Activated naive CD4-positive, alpha-beta T cell treated with anti-CD3 and anti-CD28 coated beads, Interleukin-2, amount 50 U/mL, for 72 hours (primary cell): ENCODE measurements at places on chromosomes 16 and 17.

DNA sequence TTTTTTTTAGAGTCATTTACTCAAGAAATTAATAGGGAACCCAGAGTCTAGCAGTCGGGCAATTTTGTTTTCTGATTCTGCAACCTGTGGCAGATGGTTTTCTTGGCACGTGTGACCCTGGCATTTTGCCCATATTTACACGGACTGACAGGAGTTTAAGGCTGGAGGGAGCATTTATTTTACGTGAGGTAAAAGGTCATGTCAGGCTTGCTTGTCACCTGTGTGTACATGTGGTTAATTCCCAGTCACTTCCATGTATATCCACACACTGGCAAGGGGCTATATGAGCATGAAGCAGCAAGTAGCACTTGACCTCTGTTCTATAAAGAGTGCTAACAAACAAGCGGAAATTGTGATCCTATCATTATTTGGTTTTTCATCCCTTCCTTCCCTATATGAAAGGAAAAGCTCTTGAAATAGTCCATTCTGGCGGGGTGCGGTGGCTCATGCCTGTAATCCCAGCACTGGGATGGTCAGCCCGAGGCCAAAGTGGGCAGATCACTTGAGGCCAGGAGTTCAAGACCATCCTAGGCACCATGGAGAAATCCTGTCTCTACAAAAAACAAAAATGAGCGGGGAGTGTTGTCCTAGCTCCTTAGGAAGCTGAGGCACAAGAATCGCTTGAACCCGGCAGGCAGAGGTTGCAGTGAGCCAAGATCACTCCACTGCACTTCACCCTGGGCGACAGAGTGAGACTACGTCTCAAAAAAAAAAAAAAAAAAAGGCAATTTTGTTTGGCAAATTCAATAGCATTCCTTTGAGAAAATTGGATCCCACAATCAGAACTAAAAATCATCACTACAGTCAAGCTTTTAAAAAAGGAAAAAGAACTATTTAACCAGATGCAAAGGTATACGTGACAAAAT, 2.1 kb downstream of the SPAG9 start:
- no peak for DNase-seq

GRCh38 chr17:78125138-78125913, 3.2 kb downstream of the TMC6 start:
- DNase-seq = no peak

DNA sequence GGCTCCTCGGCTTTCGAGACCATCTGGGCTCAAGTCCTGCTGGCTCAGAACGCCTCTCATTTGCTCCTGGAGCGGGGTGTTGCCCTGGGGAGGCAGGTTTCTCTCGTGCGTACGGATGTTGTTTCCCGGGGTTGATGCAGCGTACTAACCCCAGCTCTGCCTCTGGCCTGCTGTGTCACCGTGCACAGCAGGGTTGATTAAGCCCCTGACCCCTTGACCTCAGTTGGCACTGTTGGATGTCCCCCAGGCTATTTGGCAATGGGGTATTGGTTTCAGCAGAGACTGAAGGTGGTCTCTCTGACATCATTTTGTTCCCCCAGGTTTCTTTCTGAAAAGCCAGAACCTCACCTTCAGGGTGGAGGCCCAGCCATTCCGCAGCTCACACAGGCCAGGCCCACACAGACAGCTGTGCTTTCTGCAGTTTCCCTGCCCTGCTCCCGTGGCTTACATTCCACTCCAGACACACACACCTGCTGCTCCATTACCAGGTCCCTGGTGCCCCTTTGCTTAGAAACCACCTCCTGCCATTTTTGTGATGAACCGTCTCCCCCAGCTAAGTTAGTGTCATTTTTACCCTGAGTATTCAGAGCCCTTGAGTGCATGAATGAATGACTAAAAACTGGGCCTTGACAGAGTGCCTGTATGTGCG, 233.5 kb downstream of the CCDC182 start:
- DNase-seq = no peak

DNA sequence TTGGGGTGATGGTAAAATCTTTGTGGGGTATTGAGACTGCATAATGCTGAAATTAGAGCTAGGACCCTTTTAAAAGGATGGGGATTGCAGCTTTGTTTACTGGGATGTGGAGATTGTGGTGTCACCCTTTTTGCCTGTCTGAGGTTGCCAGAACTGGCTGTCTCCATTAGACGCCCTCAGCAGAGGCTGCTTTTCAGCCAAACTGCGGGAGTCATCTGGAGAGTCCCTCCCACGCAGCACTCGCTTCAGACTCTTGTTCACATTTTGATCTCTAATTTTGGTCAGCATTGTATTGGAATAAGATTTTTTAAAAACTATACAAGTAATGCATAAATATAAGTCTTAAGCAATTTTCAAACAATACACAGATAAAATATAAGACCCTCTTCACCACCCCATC, 27.9 kb upstream of the JPT2 start:
- DNase-seq = no peak

- no peak for DNase-seq
Measured at GRCh38 chr16:88608076-88608475, 30.3 kb upstream of the IL17C start.

GRCh38 chr16:71973001-71973400, 27.2 kb downstream of the PKD1L3 start:
- no peak for DNase-seq

GRCh38 chr16:65064131-65064530, 57.7 kb downstream of the CDH11 start:
- DNase-seq = no peak

GRCh38 chr16:10266809-10267208, 84.6 kb upstream of the GRIN2A start:
- DNase-seq = peak; percentile 39

DNA sequence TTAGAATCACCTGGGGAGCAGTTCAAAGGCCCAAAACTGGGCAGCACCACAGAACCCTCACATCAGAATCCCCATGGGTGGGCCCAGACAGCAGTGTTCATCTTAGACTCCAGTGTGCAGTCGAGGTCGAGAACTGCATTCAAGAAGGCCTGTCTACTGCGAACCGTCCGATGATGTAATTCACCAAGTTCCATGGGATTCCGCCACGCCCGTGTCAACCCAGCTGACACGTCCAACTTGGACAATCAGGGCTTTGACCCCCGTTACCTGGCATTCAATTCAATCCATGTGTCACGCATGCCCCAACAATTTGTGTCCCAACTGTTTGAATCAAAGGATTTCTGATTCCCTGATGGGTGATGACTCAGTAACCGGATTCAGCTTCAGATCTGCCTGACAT, 9.2 kb downstream of the HSBP1 start:
- DNase-seq = no peak

DNA sequence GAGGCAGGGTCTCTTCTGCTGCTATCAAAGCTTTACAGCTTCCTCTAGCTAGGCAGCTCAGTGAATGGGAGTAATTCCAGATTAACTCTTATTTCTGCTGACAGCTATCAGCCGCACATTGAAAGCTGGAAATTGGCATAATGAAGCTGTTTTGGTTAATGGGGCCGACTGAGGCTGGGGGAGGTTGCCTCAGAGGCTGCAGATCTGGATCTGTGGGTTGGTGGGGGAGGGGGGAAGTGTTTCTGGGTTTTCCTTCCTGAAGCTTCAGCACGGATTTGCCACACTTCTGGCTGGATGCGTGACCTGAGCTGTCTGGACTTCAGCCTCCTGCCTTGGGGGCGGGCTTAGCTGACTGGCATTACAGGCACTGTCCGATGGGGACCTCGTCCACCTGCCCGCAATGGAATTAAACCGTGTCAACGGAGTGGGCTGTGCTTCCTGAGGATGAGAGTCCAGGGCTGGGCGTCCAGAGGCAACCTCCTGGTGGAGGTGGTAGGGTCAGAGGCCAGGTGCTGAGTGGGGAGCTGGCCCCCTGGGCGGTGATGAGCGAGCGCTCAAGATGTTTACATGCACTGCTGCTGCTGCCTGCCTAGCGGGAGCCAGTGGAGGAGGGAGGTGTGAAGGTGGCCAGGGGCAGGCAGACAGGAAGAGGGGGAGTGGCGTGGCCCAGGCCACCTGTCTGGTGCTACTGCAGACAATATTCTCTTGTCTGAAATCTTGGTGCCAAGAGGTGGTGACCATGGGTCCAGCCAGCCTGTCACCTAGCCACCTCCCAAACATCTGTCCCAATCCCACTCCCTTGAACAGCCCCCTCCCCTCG, 6.7 kb upstream of the ABCC3 start:
- no peak for DNase-seq

DNA sequence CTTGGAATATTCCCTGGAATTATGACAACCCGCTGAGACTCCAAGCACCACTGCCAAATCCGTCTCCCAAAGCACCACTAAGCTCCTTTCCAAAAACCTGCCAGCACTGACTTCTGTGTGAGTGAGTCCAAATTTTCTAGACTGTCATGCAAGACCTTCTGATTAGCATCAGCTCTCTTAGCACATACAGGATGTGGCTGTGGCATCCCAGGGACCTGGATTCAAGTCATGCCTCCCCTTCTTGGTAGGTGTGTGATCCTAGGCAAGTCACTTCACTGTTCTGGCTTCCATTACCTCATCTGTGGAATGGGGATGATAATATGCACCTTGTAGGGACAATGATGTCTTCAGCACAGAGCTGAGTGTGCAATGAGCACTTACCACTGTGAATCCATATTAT, 38.3 kb upstream of the USP7 start:
- no peak for DNase-seq

DNA sequence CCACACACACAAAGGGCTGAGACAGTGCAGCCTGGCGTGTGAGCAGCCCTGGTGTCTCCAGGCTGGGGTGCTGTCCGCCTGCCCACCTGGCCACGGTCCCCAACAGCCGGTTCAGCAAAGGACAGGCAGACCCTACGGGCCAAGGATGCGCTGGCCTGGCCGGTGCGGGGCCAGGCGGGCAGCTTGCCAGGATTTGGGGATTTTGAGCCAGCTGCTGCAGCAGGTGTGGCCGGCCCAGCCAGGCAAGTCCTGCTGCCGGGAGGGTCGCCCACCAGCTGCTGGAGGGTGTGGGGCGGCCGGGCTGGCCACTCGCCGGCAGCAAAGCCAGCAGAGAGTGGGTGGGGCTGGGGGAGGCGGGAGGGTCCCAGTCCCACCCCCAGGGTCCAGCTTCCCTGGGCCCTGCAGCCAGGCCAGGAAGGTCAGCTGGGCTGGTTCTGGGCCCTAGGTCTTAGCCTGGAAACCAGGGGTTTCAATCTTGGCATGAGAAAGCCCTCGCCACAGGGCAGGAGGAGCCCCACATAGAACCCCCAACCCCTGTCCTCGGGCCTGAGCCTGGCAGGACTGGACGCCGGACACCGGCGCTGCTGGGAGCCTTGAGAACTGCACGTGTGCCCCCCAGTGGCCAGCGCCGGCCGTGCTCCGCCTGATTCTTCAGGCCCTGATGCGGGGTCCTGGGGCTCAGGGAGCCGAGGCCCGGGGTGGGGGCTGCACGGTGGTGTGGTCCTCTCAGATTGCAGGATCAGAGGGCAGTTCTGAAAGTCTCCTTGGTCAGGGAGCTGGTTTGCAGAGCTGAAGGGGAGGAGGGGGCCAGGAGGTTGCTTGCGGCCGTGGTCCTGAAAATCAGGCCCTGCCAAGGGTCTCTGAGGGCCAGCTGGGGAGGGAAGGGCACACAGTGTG, 17.6 kb upstream of the SSTR5 start:
- DNase-seq = no peak

DNA sequence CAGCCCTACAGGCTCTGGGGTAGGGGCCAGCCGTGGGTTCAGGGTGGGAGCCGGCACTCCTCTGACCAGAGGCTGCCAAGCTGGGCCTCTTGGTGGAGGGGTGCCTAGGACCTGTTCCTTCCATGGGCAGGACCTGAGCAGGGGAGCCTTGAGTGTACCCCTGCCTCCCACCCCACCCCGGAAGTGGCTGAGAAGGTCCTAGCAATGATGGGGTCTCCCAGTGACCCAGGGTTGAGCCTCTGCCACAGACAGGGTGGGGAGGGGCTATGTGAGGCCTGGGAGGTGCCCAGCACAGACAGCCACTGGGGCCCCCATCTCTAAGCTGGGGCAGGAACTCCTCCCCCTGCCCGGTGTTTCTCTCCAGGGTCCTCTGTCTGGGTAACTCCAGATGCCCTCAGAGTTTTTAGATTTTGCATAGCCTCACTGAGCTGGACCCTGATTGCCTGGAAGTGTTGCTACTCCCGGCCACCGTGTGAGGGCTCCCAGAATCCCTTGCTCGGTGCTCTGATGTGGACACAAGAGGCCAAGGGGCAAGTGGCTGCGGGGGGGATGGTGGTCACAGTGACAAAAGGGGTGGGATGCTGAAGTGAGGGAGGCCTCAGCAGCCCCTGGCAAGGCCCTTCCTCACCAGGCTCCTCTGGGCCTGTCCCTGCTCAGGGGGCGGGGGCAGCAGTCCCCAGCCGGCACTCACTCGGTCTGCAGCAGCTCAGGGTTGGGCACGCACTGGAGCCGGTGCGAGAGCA, 6.4 kb upstream of the MTSS2 start:
- no peak for DNase-seq

DNA sequence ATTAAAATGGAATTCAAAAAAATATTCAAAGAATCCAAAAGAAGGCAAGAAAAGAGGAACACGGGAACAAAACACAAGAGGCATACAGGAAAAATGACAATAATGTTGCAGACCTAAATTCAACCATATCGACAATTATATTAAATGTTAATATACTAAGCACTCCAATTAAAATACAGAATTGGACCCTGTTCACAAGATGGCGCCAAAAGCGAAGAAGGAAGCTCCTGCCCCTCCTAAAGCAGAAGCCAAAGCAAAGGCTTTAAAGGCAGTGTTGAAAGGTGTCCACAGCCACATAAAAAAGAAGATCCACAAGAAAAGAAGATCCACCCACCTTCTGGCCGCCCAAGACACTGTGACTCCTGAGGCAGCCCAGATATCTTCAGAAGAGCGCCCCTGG, 6.3 kb upstream of the XAF1 start:
- no peak for DNase-seq

- no peak for DNase-seq
Measured at GRCh38 chr17:35117984-35118383, 1.7 kb downstream of the RAD51D start.

DNA sequence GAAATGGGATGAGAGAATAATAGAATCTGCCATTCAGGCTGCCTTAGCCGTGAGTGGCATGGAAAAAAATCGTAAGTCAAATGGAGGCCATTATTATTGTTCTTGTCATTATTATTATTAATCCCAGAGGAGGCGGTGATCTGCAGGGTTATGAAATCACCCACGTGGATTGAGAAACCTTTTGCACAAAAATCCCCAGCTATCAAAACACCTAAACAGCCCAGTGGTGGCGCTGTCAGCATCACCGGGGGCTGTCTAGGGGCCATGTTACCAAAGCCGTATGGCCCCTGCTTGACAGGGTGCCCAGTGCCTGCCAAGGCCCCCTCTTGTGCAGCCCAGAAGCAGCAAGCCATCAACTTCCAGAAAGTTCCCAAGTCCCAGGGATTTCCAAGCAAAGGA, 25.2 kb downstream of the CNGB1 start:
- DNase-seq = no peak
